GM13976 (cell line): ENCODE measurements at places on chromosomes 7 and 10.

DNA sequence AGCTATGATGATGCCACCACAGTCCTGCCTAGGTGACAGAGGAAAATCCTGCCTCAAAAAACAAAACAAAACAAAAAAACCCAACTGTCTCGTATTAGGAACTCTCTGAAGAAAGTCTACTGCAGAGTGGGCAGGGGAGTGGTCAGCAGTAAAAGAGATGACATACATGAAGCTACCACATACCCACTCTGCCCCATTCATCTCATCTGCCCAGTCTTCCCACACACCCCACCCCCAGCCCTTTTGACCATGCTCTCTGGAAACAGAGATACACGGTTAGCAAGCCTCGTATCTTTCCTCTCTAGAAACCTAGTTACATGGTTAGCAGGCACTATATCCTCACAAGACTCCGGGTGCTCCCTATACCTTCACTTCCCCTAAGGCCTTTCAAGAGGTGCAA lies 8.3 kb downstream of the SLC37A3 start:
- DNase-seq, result no peak

DNA sequence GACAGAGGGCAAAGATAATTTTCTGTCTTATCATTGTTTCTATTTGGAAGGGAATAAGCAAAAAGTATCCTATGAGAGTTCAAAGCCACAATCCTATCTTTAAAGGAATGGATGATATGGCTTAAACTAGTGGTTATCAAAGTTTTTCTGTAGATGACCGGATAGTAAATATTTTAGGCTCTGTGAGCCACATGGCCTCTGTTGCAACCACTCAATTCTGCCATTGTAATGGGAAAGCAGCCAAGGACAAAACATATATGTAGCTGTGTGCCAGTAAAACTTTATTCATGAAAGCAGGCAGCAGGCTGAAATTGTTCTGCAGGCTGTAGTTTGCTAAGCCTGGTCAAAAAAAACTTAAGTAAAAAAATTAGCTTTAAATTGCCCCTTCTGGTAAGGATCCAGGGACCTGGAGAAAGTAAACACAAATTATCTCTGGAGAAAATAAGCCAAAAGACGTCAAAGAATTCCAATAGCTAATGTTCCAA lies 73.3 kb downstream of the THSD7A start:
- no peak for DNase-seq

- DNase-seq, result no peak
These were observed 359.3 kb downstream of the PCLO start for GRCh38 chr7:82803411-82803810.

GRCh38 chr10:123150271-123150985 lies 2.5 kb downstream of the HMX2 start:
- peak; percentile 42 for DNase-seq

GRCh38 chr10:74825371-74826141 lies 844 bp upstream of the KAT6B start:
- peak; percentile 65 for DNase-seq

DNA sequence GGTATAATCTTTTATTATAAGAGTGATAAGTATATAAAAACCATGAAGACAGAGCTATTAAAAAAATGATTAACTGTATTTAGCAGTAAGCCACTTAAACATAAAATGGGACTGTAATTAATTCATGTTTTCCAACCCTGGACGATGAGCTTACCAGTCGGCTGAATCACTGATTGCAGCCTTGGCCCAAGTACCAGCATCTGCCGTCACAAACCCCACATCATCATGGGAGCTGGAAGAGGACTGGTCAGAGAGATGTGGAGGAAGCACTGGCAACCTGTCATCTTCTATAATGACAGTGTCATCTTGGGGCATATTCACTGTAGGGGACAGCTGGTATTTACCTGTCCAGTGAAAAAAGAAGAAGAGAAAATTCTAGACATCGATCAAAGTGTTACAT lies 473.6 kb downstream of the PARD3 start:
- DNase-seq, result no peak

GRCh38 chr10:104449391-104449790 lies 95.8 kb downstream of the CFAP58 start:
- DNase-seq, result no peak

- no peak for DNase-seq
These were observed 799 bp downstream of the VAX1 start for GRCh38 chr10:117137031-117137910.

DNA sequence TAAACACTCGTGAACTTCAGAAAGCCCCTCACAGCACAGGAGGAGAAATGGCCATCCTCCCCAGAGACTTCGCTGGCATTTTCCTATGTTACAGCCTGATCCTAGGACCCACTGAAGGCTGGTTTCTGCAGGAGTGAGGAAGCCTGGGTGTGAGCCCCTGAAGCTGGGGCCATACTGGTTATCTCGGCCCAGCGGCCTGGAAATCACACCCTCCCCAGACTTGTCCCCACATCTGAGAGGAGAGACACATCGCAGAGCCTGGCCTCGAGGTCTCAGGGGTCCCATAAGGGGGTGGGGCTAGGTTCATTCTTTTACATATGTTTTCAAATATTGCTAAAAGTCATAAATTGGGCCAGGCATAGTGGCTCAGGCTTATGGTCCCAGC lies 17.5 kb upstream of the RET start:
- DNase-seq, result no peak

GRCh38 chr7:150740053-150740452 lies 2.8 kb downstream of the GIMAP5 start:
- no peak for DNase-seq

- no peak for DNase-seq
These were observed 275.4 kb upstream of the NEBL start for GRCh38 chr10:21172542-21172929.

- no peak for DNase-seq
These were observed 6.0 kb upstream of the GNB2 start for GRCh38 chr7:100667331-100668068.

DNA sequence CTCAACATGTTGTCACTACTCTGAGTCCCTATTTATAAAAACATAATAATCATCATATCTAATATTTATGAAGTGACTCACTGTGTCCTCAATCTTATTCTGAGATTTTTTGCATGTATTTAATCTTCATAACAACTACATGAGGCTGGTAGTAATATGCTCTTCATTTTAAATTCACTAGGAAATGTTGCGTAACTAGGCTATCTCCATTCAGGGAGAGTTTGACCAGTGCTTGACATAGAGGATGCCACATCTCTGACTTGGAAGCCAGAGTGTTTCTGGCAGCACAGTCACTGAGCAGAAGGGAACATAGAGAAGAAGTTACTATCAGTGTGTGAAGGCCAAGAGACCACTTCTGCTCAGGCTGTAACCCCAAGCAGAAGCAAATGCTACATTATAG lies 88.9 kb downstream of the FAM13C start:
- no peak for DNase-seq

DNA sequence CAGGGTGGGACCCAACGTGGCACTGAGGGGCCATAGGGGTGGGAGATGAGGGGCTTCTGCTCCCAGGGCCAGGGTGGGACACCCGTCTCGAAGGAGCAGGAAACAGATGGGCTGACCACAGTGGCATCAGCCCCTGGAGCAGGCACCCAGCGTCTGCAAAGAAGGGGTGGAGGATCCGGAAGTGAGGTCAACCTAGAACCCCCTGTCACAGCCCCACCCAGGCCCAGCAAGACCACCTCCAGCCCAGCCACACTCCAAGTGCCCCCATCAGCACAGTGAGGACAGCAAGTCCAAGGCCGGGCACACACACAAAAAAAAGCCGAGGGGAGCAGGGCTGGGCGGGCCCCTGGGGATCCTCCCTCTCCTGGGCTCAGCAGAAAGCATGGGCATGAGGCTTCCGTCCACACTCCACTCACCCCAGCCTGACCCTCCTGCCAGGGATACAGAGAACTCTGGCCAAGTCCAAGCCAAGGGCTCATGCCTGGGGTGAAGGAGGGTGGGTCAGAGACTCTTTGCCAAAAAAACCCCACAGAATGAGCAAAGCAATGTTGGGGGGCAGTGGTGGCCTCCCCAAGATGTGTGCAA lies 111.0 kb downstream of the FOXL3 start:
- DNase-seq, result no peak

DNA sequence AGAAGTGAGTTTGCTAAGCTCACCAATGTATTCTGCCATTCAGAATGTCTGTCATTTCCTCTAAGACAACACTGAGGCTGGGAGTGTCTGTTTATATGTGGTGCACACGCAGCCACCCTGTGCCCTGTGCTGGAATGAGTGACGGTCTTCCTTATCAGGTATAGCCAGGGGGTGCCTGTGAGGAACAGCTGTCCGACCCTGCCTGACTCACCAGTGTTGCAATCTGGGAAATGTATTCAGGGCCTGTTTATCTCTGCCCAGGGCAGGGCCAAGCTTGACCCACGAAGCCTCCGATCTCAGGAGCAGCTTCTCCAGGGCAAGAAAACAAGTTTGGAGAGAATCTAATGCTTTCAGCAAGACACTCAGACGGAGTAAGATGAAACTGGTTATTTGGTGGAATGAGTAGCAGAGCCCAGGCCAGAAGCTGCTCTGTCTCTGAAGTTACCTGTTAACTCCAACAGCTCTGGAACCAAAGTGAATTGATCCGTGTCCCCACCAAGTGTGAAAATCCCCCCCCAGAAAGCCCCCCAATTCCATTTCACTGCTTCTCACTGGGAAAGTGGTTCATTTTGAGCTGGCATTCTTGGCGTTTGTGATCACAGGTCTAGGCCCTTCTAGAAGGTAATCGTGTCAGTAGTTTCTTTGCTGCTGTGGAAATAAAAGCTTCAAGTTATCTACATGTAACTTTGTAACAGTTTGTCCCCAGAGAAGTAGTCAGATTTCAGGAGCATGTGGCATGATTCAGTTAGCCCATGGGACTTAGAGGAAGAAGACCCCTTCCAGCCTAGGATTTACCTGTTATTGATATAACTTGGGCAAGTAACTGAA lies 6.1 kb upstream of the UBE2H start:
- no peak for DNase-seq

- DNase-seq, result peak; percentile 61
These were observed 519 bp downstream of the ITGB8 start for GRCh38 chr7:20330928-20331909.

DNA sequence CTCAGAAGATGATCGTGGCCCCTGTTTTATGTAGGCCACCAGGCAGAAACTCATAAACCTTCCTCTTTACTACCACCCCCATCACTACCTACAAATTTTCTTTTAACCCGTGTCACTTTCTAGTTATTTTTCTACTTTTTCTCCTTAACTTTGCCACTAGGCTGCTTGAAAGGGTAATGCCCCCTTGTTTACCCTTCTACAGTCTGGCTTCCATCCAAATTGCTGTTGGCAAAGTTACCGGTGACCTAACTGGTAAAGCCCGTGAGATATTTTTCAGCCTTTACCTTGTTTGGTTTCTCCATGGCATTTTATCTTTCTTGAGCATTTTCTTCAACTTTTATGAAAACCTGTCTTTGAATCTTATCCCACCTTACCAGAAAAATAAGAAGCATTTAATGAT lies 153.0 kb downstream of the WNT2 start:
- no peak for DNase-seq

DNA sequence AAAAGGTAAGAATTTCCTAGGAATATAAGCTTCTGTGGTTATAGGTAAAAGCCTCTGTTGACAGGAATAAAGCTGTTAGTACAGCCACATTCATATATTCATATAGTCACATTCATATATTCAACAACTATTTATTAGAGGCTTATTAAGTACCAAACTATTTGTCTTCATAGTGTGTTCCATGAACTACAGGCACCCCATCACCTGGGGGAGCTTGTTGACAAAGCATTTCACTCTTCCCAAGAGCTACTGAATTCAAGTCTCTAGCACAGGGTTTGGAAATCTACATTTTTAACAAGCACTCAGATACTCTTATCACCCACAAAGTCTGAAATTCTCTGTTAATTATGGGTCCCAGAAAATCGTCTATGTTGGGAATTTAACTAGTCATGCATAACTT lies 110.6 kb downstream of the RNLS start:
- DNase-seq, result no peak

DNA sequence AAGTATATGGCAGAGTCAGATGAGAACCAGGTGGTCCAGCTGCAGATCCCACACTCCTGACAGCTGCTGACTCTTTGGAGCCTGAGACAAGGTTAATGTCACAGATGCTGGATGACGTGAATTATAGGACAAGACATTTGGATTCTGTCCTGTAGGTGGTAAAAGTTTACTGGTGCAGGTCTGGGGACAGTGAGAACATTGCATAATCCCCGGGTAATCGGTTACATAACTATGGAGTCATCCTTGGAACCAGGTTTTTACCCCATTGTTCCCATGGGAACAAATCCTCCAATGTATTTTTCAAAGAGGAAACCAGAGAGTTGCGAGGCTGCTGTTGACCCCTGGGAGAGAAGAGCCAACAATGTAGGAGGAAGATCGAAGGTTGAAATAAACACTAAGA lies 27.5 kb upstream of the ZCCHC24 start:
- no peak for DNase-seq

GRCh38 chr7:79410345-79410744 lies 43.1 kb downstream of the MAGI2 start:
- no peak for DNase-seq

- DNase-seq, result no peak
These were observed 5.9 kb downstream of the LRRC4 start for GRCh38 chr7:128025380-128025779.

GRCh38 chr7:1864161-1864940 lies 194.3 kb downstream of the ELFN1 start:
- DNase-seq, result no peak
